ENCODE measurements at places on chromosomes 16 and 17.

DNA sequence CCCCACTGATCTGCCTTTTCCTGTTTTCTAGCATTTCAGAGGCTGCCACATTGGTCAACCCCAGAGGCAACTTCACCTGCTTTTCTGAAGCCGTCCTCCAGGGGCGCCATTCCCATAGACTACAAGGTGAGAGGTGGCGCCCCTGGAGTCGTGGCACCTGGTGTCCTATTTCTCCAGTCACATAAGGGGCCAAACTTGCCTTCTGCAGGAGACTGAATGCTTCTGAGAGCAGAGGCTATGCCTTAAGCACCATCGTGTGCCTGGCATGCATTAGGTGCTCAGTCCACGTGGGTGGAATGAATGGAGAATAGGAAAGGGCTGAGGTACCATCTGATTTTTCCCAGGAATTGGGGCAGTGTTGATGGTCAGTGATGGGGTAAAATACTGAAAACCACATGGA lies 164.8 kb downstream of the HAPSTR1 start:
- DNase-seq: no peak

DNA sequence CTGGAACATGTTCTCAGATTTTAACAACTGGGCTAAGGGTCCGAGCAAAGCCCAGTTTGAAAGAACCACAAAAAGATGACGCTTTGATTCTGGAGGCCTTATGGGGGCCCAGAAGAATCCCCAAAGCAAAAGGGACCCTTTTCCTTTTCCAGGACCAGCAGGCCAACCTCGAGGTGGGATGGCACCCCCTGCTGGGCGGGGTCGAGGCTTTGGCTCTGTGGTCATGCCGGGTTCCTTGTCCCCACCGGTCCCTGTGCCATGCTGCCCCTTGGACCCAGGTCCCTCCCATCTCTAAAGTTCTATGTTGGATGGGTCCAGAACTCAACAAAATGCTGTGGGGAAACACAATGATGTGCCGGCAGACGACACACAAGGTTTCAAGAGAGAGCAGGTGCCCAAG lies 30.9 kb downstream of the TMEM204 start:
- no peak for DNase-seq

- DNase-seq: no peak
Measured at GRCh38 chr16:56542039-56542438, 22.2 kb upstream of the BBS2 start.

GRCh38 chr16:11320170-11320569 lies 25.1 kb upstream of the RMI2 start:
- DNase-seq: no peak

DNA sequence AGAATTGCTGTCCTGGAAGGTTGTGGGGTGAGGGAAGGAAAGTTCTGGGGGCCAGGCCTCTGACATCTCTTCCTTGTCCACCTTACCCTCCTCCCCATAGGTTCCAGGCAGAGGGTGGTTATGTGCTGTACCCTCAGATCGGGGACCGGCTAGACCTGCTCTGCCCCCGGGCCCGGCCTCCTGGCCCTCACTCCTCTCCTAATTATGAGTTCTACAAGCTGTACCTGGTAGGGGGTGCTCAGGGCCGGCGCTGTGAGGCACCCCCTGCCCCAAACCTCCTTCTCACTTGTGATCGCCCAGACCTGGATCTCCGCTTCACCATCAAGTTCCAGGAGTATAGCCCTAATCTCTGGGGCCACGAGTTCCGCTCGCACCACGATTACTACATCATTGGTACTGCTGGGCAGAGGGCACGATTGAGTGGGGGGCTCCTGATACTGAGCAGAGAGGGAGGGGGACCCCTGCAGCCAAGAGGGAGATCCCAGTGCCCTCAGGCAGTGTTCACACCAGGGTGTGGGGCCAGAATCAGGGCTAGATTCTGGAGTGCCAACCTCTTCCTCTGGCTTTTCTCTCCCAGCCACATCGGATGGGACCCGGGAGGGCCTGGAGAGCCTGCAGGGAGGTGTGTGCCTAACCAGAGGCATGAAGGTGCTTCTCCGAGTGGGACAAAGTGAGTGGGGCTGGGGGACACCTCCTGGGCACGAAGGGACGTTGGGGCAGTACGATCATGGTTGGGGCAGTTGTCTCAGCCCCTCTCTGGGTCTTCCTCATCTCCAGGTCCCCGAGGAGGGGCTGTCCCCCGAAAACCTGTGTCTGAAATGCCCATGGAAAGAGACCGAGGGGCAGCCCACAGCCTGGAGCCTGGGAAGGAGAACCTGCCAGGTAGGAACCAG lies 3.1 kb downstream of the EFNB3 start:
- DNase-seq: no peak

- no peak for DNase-seq
Measured at GRCh38 chr16:68335175-68335574, 24.4 kb downstream of the PRMT7 start.

GRCh38 chr16:22285080-22285479 lies 12.1 kb upstream of the POLR3E start:
- DNase-seq: no peak

DNA sequence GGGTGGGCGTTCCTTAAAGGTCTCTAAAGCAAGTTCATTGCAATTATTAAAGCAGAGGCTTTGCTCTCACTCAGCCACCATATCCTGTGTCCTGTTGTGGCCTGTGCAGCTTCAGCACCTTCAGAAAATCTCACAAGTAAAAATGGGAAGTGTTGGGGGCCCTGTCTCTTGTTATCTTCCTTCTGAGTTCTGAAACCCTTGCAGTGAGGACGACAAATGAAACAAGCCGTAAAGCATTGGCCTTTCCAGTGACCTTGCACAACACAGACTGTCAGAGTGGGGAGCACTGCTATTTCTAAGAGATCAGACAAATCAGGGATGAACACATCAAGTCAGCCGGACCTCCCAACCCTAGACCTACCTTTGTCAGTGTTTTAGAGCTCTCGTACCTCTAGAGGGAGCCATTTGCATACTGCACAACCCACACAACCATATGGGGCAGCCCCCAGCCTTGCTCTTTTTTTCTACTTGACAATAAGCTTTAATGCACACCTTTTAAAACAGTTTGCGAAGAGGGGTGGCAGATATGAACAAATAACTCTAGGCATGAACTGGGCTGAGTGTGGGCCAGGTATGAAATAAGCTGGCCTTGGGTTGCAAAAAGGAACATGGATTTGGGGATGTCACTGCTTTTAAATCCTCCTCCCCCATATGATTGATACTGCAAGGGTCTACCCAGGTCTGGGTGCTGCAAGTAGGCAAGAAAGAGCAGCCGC lies 89.8 kb downstream of the KATNIP start:
- DNase-seq: no peak

DNA sequence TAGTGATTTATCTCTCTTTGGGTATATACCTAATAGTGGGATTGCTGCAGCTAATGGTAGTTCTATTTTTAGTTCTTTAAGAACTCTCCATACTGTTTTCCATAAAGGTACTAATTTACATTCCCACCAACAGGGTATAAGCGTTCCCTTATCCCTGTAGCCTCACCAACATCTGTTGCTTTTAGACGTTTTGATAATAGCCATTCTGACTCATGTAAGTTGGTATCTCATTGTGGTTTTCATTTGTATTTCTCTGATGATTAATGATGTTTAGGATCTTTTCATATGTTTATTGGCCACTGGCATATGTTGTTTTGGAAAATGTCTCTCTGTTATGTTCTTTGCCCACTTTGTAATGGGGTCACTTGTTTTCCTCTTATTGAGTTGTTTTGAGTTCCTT lies 88.5 kb upstream of the ZNF267 start:
- DNase-seq: no peak

GRCh38 chr16:3740934-3741333 lies 23.6 kb upstream of the TRAP1 start:
- DNase-seq: no peak

DNA sequence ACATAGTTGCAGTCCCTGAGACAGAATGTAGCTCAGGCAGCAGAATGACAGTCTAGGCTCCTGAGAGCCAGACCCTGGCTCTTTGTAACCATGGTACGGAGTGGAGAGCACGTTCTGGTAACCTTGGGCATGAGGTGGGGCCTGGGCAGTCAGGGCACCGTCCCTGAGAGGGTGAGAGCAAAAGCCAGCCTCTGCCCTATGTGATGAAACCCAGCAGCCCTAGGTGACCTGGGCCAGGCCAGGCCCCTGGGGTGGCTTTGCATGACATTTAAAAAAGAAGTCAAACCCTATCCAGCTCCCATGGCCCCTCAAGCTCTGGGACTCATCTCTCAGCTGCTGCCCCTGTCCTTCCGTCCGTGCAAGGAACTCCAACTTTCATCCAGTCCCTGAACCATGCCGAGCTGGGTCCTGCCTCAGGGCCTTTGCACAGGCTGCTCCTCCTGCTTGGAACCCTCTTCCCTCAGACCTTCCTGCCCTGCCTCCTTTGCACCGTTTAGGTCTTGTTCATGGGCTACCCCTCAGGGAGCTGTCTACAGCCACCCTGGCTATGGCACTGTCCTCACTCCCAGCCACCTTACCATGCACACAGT lies 188.6 kb downstream of the NTN1 start:
- no peak for DNase-seq

DNA sequence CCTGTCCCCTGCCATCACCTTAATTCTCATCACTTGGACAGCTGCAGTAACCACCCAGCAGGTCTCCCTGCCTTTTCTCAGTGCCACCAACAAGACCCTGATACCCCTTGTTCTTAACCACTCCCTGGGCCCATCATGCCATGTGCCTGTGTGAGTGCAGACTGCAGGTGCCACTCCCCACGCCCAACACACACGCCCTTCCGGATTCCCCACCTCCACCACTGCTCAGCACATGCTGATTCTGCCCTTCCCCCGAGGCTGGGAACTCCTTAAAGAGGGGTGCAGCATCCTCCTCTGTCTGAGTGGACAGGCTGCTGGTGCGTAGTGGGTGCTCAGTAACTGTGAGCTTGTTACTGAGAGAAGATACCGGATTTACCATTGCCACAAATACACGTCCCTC lies 52.4 kb downstream of the PLD6 start:
- DNase-seq: no peak

DNA sequence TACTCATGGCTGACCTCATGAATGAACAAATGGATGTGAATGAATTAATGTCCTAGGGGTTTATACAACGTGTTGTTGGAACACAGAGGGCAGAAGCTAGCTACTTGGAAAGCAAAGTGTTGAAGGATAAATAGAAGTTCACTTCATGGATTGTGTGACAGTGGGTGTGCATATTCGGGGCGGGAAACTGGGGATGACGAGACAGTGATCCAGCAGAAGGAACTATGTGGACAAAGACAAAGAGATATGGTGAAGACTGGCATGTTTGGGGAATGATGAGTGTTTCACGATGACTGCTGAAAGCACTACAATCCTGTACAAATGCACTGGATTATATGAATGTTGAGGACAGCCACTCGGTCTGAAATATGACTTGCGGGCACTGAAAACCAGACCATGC lies 250.5 kb upstream of the C16orf82 start:
- DNase-seq: no peak

- DNase-seq: no peak
Measured at GRCh38 chr16:425740-426114, 278 bp downstream of the RAB11FIP3 start.

DNA sequence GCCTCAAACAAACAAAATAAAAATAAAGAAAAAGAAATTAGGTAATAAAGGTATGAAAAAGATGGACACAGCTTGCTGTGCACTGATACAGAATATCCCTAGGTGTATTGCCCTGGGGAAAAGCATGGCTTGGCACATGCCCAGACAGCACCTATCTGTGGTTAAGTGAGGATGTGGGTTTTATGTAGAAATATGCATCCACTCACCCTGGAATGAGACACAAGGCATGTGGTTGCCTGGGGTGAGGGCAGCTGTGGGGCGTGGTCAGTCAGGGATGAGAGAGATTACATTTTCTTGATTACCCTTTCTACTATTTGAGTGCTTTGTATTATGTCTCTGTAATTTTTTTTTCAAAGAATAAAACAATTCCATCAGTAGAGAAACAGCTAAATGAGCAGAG lies 6.9 kb downstream of the PLLP start:
- no peak for DNase-seq

DNA sequence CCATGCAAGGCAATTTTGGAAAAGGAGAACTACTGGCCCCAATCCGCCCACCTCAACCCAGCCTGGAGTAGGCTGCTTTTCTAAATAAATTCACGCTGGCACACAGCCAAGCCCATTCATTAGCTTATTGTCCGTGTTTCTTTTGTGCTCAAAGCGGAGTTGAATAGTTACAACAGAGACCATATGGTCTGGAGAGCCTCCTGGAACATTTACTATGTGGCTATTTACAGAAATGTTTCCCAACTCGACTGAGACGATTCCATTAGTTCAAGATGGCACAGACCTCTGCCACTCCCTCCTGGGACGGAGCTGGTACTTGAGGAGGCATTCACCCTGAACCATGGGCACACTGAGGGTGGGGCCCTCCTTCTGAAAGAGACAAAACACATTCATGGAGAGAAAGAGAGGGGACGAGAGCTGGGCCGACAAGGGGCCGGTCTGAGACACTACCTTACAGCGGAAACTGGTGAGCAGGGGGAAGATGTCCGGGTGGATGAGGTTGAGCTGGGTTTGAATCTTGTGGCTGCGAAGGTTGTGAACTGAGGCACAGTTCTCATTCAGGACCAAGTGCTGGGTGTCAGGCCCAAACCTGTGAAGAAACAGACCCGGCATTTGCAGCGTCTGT lies 15.7 kb downstream of the ELAC2 start:
- no peak for DNase-seq

- DNase-seq: no peak
Measured at GRCh38 chr17:46873941-46874645, 22.7 kb downstream of the WNT9B start.

DNA sequence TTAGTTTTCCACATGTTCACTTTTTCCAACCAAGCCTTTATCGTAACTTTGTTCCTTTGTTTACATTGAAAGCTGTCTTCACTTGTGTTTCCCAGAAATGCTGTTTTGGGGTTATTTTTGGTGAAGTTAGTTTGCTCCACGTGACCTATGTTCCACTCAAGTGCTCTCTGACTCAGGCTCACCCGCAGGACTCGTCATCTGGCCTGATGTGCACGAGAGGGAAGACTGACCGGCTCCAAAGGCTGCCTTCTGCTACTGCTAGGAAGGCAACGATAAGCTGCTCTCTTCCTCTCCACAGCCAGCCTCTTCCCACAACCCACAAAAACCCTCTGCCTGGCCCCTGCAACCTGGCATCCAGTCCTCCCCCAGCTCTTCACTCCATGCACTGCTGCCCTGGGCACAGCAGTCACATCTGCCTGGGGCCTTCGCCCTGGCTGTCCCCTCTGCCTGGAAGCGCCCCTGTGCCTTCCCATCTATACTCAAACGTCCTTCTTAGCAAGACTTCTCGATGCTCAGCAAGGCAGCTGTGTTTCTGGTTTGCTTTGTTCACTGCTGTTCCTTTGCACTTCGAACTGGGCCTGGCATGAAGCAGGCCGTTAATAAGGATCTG lies 28.0 kb downstream of the ZCCHC14 start:
- no peak for DNase-seq

GRCh38 chr17:40338058-40338457 lies 26.5 kb downstream of the GJD3 start:
- no peak for DNase-seq

GRCh38 chr16:57624806-57625500 lies 3.5 kb upstream of the ADGRG1 start:
- DNase-seq: no peak

GRCh38 chr17:60792250-60792898 lies 114.7 kb downstream of the BCAS3 start:
- no peak for DNase-seq

Data from activated T-helper 1 cell treated with Interleukin-2 at 50 U/mL for 16 hours (primary cell).